ENCODE measurements at places on chromosomes 11 and 22. TPM values are rescaled to one million over a fixed set of nuclear protein-coding genes. Genes with fewer than 3 reads are reported as not detected.

Gene GAS2L1
- 29.9 TPM for total RNA-seq

Gene PAK1
- total RNA-seq = 40.6 TPM

Gene SLCO2B1
- total RNA-seq = 332 TPM

Gene GRAMD1B
- total RNA-seq = 9.9 TPM

Gene SSTR3
- total RNA-seq = not detected

Gene KCTD14
- total RNA-seq = 12.3 TPM

Gene NXPE1
- not detected for total RNA-seq

Gene C11orf65
- total RNA-seq = 1.3 TPM

Gene LRP4
- 6.6 TPM for total RNA-seq

Gene CCDC87
- 0.50 TPM for total RNA-seq

Gene CRACR2B
- 43.6 TPM for total RNA-seq

Gene OR52E5
- total RNA-seq = not detected

Gene MS4A4A
- 89.5 TPM for total RNA-seq

Gene SERPING1
- 471 TPM for total RNA-seq

Gene ANGPTL5
- total RNA-seq = 0.71 TPM

Gene ME3
- 18.6 TPM for total RNA-seq

Gene MPEG1
- 48.9 TPM for total RNA-seq

Gene AQP11
- total RNA-seq = 0.18 TPM

Gene OR4D5
- not detected for total RNA-seq

Gene POLA2
- total RNA-seq = 8.7 TPM

Gene OR5AP2
- total RNA-seq = not detected

Gene CCDC89
- total RNA-seq = 1.6 TPM

Gene GUCY1A2
- 23.5 TPM for total RNA-seq

Gene ANKRD42
- 15.9 TPM for total RNA-seq

Gene KCNK4
- total RNA-seq = not detected

Gene C11orf91
- not detected for total RNA-seq

Gene MRGPRX1
- total RNA-seq = not detected

Gene CARD18
- total RNA-seq = not detected

Gene CBLIF
- not detected for total RNA-seq

Gene ZNF195
- 16.4 TPM for total RNA-seq

Gene KRTAP5-7
- total RNA-seq = not detected

Gene TTC28
- 39.6 TPM for total RNA-seq

Gene TP53AIP1
- not detected for total RNA-seq

Gene PIM3
- 94.7 TPM for total RNA-seq
